ENCODE measurements at places on chromosomes 1 and 21.
A peak's percentile ranks its signal among the peaks of the same experiment; 100 is the strongest.

- no peak for DNase-seq
These were observed 24.4 kb upstream of the AGBL4 start for GRCh38 chr1:50047916-50048694.

DNA sequence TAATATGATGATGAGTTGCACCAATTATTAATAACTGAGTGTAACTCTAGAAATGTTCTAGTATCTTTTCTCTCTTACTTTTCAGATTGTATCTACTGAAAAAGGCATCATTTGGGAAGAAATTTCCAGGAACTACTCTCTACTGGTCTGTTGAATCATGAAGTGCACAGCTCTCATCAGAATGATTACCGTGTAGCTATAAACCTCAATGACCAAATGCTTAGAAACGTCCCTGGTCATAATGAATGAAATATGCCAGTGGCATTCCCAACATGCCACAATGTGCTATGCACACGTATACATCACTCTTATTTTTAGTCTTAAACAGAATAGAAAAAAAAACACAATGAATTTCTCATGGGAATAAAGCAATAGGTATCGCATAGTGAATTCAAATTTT lies 534.3 kb upstream of the OLFM3 start:
- DNase-seq: no peak

DNA sequence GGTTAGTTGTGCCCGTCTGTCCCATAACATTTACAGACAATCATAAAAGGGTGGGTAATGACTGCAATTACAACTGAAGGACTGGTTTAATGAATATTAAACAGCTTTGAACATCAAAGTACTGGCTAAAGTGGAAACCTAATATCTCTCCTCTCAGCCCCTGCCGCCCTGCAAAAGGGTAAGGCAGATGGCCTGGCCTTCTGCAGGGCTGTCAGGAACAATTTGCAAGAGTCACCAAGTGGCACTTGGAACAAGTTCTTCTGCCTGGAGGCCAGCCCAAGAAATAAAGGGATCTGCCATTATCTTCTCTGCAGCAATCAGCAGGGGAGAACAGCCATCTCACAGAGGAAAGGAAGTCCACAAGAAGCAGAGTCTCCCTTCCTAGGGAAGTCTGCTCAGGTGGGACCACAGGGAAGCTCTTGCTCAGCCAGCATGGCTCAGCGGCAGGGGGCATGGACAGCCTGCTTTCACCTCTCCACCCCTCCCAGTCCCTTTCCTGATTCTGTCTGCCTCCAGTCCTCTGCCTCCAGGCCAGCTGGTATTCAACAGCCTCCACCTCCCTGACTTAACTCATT lies 96.1 kb downstream of the TRABD2B start:
- no peak for DNase-seq

DNA sequence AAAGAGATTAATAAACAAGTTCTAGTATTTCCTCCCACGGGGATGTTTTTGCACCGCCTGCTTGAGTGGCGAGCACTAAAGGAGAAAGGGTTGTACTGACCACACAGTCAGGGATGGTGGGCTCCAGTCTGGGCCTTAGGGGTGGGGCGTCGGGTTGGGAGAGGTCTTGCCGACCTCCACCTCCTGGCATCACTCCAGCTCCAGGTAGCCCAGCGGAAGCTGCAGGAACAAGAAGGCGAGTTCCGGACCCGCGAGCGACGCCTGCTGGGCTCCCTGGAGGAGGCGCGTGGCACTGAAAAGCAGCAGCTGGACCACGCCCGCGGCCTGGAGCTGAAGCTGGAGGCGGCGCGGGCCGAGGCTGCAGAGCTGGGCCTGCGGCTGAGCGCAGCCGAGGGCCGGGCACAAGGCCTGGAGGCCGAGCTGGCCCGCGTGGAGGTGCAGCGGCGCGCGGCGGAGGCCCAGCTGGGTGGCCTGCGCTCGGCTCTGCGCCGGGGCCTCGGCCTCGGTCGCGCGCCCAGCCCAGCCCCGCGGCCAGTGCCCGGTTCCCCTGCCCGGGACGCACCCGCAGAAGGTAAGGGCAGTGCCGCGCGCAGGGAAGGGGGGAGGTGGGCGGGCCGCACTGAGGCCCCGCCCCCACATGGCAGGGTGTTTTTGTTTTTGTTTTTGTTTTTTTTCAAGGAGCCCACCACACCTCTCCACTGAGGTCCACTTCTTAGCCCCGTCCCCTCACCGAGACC lies 19.7 kb downstream of the MFAP2 start:
- DNase-seq: peak; percentile 70

DNA sequence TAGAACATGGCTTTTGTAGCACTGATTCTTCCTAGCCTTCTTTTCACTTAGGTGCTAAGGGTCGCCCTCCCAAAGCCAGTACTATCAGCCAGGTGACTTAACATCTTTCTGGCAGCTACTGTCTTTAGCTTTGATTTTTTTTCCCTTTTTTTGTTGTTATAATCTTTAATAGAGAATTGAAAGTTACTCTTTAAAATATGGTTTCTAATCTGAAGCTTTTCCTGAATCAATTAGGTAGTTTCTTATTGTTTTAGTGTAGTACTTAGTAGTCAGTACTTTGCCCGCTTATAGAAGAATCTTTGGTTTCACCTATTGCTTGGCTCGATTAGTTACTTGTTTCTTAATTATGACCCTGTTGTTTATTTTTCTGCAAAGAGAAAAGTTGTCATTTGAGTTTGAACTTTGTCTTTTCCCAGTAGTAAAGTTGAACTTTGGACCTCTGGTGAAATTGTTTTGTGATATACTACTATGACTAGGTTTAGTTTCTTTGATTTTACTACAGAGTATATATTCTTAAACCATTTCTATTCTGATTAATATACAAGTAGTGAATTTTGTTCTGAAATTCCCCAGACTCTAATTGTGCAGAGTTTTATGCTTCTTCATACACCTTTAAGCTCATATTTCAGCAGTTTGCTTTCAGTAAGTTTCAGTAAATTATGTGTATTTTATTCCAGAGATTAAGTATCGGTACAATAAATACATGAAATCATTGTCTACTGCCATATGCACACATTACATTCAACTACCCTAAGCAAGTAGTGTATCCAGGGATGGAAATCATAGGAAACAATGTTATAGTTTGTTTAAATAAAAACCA lies 3.9 kb downstream of the MAGI3 start:
- DNase-seq: no peak

DNA sequence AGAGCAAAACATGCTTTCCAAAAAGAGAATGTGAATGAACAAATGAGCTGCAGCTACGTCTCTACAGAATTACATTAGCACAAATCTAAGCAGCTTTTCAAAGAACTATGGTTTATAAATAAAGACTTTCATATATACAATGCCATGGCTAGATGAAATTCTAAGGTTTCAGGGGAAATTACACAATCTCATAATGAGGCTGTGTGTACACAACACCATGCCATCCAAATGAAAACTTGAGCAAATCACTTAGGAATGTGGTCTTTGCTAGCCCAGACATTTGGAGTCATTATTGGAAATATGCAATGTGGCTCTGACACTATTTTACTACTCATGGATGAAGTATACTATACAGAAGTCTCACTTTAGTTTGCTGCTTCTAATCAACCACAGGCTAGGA lies 37.5 kb downstream of the SPAG17 start:
- no peak for DNase-seq

DNA sequence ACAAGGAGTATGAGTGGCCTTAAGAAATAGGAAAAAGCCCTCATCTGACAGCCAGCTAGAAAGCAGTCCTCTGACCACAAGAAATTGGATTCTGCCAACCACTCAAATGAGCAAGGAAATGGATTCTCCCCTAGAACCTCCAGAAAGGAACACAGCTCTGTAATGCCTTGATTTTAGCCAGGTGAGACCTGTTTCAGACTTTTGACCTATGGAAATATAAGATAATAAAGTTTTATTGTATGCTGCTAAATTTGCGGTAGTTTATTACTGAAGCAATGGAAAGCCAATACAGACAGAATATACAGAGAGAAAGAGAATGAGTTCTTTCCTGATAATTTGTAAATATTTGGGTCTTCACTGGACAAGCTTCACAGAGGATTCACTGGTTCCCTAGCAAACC lies 28.8 kb upstream of the SELE start:
- no peak for DNase-seq

DNA sequence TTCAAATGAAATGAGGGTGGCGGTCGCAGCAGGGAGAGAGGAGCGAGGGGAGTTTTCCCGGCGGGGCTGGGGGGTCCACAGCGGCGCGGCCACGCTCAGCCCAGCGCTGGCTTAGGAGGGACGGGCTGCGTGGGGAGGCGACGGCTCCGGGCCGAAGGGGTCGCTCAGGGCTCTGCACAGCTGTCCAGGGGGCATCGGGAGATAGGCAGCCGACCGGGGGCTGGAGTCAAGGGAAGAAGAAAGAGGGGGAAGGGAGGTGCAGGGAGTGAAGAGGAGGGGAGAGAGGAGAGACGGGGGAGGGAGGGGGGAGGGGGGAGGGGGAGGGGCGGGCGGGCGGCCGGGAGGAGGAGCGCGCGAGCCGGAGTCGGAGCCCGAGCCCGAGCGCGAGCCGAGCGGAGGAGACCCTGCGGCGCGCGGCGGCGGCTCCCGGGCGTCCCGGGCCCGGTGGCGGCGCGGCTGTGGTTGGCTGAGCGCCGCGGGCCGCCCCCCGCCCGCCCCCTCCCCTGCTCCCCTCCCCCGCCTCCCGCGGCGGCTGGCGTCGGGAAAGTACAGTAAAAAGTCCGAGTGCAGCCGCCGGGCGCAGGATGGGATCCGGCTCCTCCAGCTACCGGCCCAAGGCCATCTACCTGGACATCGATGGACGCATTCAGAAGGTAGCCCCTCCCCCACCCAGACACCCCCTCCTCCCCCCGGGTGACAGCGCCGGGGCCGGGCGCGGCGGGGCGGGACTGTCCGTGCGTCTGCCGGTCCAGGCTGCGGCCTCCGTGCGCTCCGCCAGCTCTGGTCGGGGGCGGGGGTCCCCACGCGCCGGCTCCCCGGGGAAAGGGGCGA lies at the start of gene PDE9A:
TSS of gene PDE9A (plus strand) at position 391 of the 831 bp plus-strand sequence. CDS start at position 585, 194 bp downstream.
- no peak for DNase-seq

GRCh38 chr1:5238351-5239130 lies 584.1 kb downstream of the AJAP1 start:
- DNase-seq: no peak

DNA sequence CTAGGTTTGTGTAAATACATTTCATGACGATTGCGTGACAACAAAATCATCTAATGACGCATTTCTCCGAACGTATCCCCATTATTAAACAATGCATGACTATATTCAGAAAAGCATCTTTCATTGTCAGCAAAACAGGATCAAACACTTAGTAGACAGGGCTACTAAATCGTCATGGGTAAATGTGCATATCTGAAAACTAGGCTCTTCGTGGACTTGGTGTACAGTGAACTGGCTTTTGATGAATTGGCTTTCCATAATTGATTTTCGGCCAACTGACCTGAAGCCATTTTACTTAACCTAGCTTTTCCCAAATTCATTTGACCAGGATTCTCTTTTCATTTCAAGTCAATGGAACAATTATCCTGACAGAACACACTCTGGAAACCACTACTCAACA lies 665.0 kb downstream of the SMYD3 start:
- no peak for DNase-seq

GRCh38 chr1:160675641-160676410 lies 29.0 kb upstream of the SLAMF1 start:
- DNase-seq: peak; percentile 23

GRCh38 chr1:167713330-167714081 lies 8.3 kb upstream of the MPZL1 start:
- no peak for DNase-seq

- no peak for DNase-seq
These were observed 1.7 kb downstream of the KIAA2013 start for GRCh38 chr1:11924334-11925195.

GRCh38 chr1:110107867-110108469 lies 4.3 kb upstream of the UBL4B start:
- no peak for DNase-seq

- DNase-seq: no peak
These were observed 60.6 kb downstream of the DDAH1 start for GRCh38 chr1:85404408-85404807.

DNA sequence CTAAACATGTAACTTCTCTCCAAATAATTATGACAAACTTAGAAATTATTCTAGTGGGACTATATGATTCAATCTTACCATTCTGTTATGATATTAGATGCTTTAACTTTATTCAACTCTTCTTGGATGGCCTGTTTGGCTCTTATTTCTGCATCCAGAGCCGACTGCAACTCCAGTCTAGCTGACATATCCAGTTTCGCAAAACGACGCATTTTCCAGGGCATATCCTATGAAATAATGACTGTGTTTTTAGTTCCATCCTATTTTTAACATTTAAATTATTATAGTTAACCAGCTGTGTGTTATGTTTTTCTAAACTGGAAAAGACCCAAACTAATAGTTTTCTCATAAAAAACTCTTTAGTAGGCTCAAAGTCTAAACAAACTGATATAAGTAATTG lies 133.7 kb downstream of the COQ8A start:
- no peak for DNase-seq

GRCh38 chr1:21763236-21763635 lies 19.7 kb downstream of the USP48 start:
- no peak for DNase-seq

GRCh38 chr1:71916894-71917293 lies 365.4 kb downstream of the NEGR1 start:
- no peak for DNase-seq

DNA sequence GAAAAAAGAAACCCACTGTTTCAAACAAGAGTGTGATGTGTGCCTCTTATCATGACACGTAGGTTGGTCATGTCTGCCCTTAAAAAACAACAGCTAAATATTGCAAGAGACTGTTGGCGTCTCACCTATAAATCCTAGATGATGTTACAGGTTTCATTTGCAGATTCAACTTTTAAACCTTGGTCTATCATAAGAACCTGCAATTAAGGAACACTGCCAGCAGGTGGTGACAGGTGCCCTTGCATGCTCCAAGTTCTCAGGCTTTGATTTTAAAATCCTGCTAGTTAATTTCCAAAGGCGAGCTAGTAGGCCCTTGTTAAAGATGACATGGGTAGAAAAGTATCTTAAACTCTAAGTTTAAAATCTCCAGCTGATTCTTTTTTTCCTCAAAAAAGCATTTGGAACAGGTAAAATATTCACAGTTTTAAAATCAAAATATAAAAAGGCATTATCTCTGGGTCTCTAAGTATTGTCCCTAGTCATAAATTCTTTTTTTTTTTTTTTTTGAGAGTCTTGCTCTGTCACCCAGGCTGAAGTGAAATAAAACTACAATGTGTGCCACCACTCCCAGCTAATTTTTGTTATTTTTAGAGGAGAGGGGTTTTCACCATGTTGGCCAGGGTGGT lies 39.1 kb downstream of the CLSTN1 start:
- peak; percentile 38 for DNase-seq

DNA sequence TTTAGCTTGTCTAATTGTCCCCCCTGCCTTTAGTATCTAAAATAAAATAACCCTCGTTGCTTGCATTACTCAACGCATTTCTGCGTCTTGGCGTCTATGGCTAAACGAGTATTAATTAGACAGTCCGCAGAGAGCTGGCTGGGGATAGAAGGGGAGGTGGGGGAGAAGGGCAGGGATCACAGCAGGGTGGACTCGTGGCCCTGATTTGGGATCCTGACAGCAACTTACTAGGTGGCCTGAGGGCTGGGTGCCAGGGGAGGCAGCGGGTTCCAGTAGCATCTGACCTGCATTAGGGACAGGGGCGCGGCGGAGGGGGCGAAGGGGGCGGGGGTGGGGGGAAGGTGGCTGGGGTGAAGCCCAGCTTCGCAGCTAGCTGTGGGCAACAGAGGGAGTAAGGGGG lies 1.1 kb upstream of the BACE2 start:
- DNase-seq: no peak

Measured in Caki2 (cell line).